Ureter (tissue), 1 donor: ENCODE measurements at places on chromosomes 7 and 10. TPM values are rescaled to one million over a fixed set of nuclear protein-coding genes. Genes with fewer than 3 reads are reported as not detected.

The HTR7 gene
- 0.65 TPM for total RNA-seq

The ITIH5 gene
- total RNA-seq, result 25.5 TPM

The PRKCQ gene
- total RNA-seq, result 4.3 TPM

The GIMAP1 gene
- total RNA-seq, result 3.5 TPM

The C10orf90 gene
- total RNA-seq, result not detected

The NEUROG3 gene
- total RNA-seq, result not detected

The RBM20 gene
- 0.68 TPM for total RNA-seq

The GPR26 gene
- not detected for total RNA-seq

The TRIM73 gene
- total RNA-seq, result 6.5 TPM

The HKDC1 gene
- total RNA-seq, result 0.10 TPM

The CDHR1 gene
- 1.5 TPM for total RNA-seq

The MDH2 gene
- 177 TPM for total RNA-seq

DNA sequence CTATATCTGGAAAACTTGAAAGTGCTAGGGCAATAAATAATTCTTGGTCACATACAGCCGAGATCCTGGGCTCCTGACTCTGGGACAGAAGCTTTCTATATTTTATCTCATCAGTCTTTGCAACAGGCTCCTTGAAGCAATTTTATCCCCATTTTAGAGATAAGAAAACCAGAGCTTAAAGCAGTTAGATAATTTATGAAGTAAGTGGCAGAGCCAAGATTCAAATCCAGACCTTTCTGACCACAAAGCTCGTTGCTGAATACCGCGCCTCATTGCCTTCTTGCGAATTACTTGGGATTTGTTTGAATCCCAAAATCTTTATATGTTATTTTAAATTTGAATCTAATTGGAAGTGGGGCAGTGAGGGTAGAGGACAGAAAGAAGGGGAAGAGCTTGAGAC is 106.0 kb downstream of the TCF7L2 start:
- no peak for DNase-seq

DNA sequence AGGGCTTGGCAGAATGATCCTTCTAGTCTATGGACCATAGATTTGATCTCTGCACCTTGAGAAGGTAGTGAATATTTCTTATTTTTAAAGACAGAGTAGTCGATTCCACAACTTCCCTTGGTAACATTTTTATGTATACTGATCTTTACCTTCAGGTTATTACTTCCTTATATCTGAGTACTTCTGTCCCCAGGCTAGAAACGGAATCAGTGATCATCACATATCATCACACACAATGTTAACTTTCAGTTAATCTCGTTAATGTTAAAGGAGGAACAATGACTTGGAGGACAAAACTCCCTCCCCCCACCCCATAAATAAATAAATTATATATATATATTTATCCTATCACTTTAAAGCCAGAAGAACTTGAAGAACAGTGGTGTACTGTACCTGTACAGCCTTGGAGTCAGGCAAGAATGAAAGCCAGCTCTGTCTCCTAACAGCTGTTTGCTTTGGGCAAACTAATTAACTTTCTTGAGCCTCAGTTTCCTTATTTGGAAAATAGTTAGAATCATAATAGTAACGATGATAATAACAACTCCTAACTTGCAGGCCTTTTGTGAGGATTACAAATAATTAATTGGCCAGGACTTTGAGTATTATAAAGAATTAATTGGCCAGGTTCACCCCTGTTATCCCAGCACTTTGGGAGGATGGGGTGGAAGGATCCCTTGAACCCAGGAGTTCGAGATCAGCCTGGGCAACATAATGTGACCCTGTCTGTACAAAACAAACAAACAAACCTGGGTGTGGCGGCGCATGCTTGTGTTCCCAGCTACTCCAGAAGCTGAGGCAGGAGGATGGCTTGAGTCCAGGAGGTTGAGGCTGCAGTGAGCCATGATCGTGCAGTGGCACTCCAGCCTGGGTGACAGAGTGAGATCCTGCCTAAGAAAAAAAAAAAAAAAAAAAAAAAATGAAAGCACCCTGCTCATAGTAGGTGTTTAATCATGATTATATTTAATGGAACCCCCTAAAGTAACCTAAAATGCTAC is 63.5 kb downstream of the SAMD9 start:
- no peak for DNase-seq

GRCh38 chr7:91431601-91432000 is 167.4 kb downstream of the FZD1 start:
- DNase-seq, result no peak

- DNase-seq, result no peak
Measured at GRCh38 chr7:16046041-16046440, 359.6 kb upstream of the MEOX2 start.

DNA sequence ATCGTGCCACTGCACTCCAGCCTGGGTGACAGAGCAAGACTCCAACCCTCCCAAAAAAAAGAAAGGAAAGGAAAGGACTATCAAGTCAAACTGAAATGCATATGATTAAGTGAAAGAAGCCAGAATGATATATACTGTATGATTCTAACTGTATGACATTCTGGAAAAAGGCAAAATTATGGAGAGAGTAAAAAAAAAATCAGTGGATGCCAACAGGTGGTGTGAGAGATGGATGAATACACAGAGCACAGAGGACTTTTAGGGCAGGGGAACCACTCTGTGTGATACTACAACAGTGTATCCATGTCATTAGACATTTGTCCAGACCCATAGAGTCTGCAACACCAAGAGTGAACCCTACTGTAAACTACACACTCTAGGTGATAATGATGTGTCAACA is 99.2 kb downstream of the SLIT1 start:
- no peak for DNase-seq

DNA sequence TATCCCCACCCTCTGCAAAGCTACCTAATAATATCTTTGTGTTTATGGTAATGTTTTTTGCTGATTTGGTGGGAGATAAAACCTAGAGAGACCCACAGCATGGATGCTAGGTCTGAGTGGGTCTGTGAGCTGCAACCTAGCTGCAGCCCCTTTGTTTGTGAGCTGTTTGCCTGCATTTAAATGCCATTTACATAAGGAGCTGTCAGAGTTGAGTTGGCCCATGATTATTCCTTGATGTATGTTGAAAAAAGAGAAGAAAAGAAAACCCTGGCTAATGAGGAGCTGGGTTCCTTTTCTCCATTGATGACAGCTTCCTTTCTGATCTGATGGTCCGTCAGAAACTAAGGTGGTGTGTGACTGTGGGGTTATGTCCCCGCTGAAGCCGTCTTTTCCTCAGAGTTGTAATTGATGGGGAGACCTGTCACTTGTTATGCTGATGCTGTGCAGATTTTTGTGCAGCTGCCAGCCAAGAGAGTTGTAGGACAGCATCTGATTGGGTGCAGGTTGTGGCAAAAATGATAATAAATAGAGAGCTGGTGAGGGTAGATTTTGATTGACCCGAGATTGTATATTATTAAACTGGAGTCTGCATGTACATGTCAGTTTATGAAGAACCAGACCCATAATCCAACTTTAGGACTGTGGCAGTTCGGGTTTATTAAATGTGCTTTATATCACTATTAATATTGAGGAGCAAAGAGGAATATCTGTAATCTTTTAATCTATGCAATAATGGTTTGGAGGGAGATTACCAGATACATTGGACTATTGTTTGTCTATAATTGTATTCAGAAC is 219.8 kb downstream of the AUTS2 start:
- DNase-seq, result no peak

DNA sequence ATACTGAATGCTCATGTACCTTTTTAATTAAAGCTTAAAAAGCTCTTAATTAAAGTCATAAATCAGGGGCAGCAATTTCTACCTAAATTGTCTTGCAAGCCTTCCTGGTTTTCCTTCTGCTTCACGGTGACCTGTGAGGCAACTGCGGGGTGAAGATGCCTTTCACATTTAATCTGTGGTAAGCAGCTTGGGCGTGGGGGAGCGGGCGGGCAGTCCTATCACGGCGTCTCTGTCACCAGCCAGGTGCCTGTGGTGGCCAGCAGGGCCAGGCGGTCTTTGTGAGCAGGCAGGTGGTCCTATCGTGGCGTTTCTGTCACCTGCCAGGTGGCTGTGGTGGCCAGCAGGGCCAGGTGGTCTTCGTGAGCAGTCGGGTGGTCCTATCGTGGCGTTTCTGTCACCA is 269.2 kb upstream of the PPP2R2D start:
- no peak for DNase-seq

- peak; percentile 35 for DNase-seq
Measured at GRCh38 chr7:98210513-98211220, 572 bp upstream of the BHLHA15 start.

- no peak for DNase-seq
Measured at GRCh38 chr7:781936-782529, 50.2 kb upstream of the SUN1 start.

- DNase-seq, result no peak
Measured at GRCh38 chr7:90472805-90473540, 3.5 kb downstream of the PTTG1IP2 start.

GRCh38 chr7:2932402-2933251 is 88.5 kb upstream of the GNA12 start:
- no peak for DNase-seq

- DNase-seq, result no peak
Measured at GRCh38 chr7:12889391-12889790, 202.0 kb downstream of the ARL4A start.

DNA sequence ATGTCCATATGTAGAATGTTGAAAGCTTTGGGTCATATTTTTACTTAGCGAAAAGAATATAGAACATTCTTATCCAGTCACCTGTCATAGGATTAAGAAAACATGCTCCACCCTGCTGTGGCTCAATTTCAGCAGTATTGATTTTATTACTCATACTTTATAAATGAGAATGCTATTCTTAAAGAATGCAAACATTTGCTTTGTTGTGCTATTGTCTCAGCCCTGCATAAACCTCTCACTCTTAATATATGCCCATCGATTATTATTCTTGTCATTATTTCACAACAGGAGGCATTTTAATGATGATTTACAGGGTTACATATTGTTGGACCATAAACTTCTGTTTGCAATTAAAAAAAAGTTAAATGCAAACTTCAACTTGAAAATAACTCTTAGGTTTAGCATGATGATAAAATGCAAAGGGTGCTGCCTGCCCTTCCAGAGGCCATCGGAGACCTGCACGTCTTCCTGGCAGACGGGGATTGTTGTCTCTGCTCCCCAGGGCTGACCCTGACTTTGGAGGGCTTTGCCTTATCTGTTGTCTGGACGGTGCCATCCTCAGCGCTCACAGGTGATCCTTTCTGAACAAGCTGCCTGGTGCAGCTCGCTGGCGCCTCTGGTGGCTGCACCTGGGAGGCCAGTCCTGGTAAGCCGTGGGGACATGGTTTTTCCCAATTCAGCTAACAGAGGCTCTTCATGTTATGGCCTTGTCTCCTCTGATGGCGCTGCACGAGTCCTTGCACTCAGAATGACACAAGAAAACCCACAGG is 50.0 kb upstream of the SHH start:
- peak; percentile 26 for DNase-seq

- DNase-seq, result no peak
Measured at GRCh38 chr7:36088553-36088952, 64.5 kb upstream of the EEPD1 start.

- DNase-seq, result no peak
Measured at GRCh38 chr7:115116773-115117715, 195.2 kb downstream of the MDFIC start.

DNA sequence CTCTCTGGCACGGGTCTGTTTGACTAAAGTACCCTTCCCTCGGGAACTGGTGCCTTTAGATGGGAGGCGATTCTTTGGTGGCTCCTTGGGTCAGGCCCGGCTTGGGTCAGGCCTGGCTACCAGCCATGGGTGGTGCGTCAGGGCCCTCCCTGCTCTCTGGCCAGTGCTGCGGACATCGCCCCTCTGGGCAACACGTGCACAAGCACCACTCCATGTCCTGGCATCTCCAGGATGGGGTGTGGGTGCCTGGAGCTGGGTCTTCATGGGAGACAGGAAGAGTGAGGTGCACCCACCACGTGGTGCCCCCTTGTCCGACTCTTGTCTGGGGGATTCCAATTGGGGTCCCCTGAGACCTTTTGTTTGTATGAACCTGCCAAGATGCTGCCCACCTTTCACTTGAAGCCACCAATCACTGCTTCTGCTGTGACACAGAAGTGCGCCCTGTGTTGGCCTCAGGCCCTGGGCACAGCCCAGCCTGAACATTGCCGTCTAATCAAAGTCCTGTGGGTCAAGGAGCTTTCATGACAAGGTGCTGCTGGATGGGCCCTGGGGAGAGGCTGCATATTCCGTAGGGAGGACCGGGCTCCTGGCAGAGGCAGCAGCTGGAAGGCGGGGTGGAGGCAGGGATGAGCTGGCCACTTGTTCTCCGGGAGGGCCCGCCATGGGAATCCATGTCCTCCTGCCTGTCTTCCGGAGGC is 11.1 kb upstream of the PWWP2B start:
- DNase-seq, result no peak

DNA sequence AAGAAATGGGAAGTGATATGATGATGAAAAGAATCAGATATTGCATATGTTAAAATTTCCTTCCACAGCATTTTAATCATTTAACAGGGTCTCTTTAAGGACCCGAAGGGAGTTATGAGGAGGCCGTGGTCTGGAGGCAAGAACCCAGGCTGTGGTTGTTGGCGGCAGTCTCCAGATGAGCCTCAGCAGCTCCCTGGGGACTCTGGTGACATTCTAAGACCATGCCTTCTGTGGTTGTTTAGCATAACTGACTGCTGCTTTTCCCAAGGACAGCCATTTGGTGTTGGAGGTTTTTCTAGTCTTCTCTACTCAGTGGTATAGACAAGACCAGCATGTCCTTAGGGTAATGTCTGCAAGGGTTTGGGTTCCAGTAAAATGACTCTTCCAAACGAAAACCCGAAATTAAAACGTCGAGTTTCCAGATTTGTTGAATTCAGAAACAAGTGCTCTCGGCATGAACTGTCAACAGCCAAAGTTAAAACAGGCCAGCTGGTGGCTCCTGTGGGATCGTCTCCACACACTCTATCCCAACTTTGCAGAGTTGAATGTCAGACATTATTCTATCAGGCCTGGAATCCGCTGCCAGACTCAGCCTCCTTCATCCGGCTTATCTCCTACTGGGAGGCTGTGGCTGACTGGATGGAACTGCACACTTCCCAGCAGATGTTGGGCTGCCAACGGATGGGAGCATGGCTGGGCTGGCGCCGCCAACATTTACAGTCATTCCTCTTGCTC is 183.1 kb downstream of the TAX1BP1 start:
- DNase-seq, result no peak
